CD4-positive, alpha-beta T cell treated with Interleukin-6 for 4 hours (primary cell): ENCODE measurements at places on chromosomes 3 and 15.

DNA sequence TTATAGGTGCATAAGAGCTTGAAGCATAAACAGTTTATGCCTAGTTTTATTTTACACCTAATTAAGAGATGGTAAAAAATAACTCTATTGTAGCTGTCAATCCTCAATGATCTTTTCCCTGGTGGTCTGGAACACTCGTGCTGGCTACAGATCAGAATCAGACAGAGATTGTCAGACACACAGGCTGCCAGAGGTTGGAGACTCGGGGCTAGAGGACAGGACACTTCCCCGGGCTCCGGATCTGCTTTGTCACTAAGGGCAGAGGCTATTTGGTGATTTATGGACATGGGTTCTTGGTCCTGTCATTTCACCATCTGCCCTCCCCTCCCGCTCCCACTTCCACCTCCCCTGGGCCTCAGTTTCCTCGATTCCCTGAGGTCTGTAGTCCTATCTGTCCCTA lies 16.5 kb upstream of the FAM174B start:
- DNase-seq, result no peak

DNA sequence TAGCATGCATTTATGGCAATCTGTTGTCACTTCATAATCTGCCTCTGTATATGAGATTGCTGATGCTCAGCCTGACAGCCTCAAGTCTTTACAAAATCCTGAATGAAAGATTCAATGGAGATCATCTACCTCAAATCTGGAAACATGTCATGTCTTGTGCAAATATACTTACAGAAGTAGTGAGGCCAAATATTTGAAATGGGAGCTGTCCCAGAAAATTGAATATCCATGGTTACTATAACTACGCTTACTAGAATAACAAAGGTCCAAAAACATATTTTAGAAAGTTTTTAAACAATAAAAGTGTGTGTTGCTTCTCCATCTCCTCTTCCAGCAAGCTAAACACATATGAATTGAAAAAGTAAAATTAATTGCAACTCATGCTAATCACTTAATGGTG lies 133.2 kb upstream of the DPH6 start:
- DNase-seq, result no peak

- DNase-seq, result no peak
Observed at GRCh38 chr3:53941950-53942349, 50.3 kb upstream of the SELENOK start.

DNA sequence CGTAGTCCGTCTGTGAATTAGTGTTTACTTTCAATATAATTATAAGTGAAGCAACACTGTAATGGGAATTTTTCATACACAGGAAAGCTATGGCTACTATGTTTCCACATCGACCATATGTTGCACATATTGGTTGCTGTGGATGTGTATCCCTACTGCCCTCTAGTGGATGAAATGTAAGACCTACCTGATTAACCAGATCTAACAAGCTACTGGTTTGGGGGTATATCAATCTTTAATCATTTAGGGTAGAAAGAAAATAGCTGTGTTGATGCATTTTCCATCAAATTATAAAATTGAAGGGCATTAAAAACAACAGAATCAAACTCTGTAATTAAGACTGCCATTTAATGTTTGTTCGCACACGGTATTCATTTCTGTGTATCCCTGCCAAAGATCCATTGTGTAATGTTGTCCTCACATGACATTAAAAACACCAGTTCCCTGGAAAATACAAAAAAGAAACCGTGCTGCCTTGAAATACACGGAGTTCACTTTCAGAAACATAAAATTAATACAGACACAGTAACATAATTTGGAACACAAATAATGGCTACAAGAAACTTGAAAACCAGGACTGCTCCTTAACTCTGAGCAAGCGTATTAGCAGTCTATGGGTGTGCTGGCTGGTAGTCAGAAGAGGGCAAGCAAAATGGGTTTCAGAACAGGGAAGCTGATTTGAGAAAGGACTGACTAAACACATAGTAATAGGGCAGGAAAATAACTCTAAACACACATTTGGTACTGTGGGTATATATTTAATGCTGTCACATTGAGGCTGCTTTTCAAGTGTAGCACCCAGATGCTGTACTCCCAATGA lies 125.1 kb downstream of the TIGIT start:
- DNase-seq, result no peak

DNA sequence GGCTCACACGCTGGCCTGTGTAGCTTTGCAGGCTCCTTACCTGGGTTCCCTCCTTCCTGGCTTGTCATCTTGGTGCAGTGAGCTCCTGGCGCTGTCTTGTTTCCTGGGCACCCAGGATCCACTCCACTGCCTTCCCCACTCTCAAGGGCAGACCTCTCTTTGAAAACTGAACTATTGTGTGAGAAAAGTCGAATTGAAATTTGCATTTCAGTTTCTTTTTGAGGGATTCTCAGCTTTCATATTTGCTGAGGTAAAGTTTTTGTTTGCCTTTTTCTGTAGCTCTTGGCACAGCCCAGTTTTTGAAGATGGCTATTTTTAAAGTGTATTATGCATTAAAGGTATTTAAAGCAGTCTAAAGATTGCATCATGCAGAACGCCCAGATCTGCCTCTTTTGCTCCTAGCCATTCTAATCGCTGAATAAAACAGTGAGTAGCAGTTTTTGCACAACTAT lies 70.1 kb downstream of the CCK start:
- DNase-seq, result no peak

DNA sequence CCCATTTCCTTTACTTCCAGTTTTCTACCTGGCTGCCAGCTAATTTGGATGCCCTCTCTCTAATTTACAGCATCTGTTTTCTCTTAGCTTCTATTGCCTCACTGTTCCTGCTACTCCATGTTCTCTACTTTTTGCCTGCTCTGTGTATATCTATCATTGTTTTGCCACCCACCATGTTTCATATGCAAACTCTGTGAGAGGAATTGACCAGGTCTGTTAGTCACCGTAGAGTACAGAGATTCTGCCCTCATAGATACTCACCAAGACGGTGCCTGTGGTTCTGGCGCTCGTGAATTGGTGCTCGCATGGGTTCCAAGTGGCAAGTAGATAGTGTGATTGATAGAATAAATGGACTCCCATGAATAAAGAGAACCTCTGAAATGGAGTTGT lies 288.8 kb downstream of the CNTN6 start:
- DNase-seq, result no peak

DNA sequence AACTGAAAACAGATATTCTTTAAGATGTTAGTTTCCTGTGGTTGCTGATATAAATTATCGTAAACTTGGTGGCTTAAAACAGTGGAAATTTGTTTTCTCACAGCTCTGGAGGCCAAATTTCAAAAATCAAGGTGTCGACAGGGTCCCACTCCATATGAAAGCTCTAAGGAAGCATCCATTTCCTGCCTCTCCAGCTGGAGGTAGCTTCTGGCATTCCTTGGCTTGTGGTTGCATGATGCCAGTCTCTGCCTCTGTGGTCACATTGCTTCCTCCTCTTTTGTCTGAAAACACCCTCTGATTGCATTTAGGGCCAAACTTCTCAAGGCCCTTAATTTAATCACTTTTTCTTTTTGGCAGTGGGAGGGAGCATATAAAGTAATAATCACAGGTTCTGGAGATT lies 96.8 kb downstream of the PPM1L start:
- DNase-seq, result no peak

GRCh38 chr15:87300146-87300545 lies 956.4 kb downstream of the NTRK3 start:
- no peak for DNase-seq

GRCh38 chr3:108295421-108296175 lies 750 bp upstream of the HHLA2 start:
- no peak for DNase-seq

DNA sequence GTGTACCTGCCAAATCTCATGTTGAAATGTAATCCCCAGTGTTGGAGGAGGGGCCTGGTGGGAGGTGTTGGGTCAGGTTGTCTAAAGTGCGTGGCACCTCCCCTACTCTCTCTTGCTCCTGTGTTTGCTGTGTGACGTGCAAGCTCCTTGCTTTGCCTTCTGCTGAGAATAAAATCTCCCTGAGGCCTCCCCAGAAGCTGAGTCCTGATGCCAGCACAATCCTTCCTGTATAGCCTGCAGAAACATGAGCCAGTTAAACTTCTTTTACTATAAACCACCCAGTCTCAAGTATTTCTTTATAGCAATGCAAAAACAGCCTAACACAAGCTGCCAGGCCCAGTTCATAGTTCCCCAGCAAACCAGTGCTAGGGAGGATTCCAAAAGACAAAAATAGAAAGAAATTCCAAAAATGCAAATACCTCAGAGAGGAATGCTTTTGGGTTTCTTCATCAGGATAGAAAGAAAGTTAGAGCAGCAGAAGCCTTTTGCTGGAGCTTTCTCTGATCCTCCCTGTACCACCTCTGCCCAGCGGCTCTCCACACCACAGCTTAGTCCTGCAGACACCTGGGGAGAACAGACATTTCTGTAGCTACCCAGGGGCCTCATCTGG lies 25.9 kb upstream of the CDV3 start:
- no peak for DNase-seq

GRCh38 chr15:43794269-43795037 lies 2.3 kb downstream of the SERF2 start:
- no peak for DNase-seq

- no peak for DNase-seq
Observed at GRCh38 chr15:92677999-92678398, 22.4 kb upstream of the FAM174B start.

GRCh38 chr3:99714575-99714974 lies 76.2 kb downstream of the COL8A1 start:
- no peak for DNase-seq

DNA sequence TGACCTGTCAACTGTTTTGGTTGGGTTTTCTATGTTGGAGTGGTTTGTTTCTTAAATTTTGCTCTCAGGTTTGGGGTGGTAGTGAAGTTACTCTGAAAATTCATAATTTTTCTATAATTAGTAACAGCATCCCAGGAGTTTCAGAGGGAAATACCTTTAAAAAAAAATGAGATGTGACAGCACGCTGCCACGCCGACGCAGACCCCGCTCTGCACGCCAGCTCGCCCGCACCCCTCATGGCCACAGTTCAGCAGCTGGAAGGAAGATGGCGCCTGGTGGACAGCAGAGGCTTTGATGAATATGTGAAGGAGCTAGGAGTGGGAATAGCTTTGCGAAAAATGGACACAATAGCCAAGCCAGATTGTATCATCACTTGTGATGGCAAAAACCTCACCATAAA lies 34.6 kb downstream of the AKAP13 start:
- DNase-seq, result no peak

GRCh38 chr3:143536817-143537535 lies 311.3 kb downstream of the SLC9A9 start:
- DNase-seq, result no peak

DNA sequence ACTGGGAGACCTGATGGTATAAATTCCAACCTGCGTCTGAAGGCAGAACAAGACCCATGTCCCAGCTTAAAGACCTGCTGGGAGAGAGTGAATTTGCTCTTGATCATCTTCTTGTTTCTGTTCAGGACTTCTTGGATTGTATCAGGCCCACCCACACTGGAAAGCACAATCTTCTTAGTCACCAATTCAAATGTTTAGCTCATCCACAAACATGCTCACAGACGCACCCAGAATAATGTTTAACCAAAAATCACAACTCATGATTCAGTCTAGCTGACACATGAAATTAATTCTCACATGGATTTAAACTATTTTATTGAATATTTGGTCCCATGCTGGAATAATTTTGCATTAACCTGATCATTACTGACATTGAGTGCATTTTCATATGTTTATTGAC lies 37.8 kb upstream of the GOLGA6L2 start:
- DNase-seq, result no peak

DNA sequence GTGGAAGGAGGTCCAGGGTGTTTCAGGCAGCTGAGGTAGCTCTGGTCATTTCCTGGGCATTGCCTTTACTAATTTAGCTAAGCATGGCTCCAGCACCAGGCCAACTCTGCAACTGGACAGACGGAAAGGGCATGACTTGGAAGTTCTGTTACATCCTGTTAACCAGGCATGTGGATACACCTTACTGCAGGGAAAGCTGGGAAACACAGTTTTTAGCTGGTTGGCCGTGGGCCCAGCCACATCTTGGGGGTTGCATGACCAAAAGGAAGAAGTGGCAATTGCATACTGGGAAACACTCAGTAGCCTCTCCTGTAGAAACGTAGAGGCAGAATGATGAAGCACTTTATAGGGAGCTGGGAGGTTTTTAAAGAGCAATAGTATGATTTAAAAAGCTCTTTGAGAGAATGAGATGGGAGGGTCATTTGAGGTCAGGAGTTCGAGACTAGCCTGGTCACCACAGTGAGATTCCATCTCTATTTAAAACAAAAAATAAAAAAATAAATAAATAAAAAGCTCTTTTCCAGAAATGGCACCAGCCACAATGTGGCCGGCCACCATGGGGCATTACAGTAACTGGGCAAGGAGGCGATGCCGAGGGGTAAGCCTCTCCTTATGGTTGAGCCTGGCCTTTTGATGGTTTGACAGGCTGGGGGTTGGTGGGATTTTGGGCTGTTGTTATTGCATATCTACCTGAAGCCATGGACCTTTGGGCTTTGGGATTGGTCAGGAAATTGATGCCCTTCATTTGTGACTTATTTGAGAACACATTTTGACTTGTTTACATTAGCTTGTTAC lies 28.6 kb downstream of the TRAK1 start:
- no peak for DNase-seq

- DNase-seq, result no peak
Observed at GRCh38 chr3:147299656-147300055, 106.7 kb downstream of the ZIC4 start.

DNA sequence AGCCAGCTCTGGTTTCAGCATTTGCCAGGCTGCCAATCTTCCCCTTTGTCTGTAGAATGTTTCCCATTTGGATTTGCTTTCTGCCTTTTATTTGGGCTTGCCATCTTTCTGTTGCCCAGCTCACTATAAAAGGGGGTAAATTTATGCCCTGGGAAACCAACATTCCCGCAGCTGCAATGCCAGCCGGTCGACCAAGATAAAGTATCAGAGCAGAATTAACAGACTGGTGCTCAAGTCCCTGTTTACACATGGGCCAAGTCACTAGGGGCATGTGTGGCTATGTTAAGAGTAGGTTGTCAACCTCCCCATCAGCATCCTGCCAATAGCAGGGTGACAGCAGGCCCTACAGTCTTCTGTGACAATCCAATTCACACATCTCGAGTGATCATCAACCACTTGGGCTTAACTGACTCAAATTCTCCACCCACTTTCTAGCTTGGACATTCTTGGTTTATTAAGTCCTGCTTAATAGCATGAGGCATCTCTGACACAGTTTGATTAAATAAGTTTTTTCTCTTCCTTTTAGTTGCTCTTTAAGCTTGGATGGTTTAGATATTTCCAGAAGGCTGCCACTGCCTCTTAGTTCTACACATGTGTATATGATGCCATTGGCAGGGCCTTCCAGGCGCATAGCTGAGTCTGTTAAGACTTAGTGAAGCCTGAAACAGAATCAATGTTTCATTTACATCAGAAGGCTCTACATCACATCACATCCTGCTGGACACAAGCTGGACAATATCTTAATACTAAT lies 24.1 kb upstream of the VEPH1 start:
- DNase-seq, result no peak

DNA sequence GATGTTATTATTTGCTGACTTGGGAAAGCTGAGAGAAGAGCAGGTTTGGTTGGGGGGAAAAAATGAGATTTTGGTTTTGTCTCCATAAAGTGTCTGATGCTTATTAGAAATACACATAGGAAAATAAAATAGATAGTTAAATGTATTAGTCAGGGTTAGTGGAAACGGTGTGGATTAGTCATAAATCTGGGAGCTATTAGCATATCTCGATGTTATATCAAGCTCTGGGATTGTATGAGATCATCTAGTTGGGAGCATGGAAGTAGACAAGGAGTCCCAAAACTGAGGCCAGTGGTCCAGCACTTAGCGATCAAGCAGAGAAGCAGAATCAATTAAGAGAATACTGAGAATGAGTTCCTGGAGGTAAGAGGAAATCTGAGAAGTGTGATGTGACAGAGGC lies 845.5 kb downstream of the ROBO2 start:
- DNase-seq, result no peak

GRCh38 chr3:84555629-84556028 lies 403.2 kb upstream of the CADM2 start:
- DNase-seq, result no peak
